Cerebellum (tissue), 4 donors: ENCODE measurements at places on chromosomes 16 and 17.
A peak's percentile ranks its signal among the peaks of the same experiment; 100 is the strongest.

GRCh38 chr16:75593308-75593707 lies 27.1 kb downstream of the GABARAPL2 start:
- DNase-seq, result no peak

- DNase-seq, result no peak
These were observed 192.1 kb upstream of the CIBAR2 start for GRCh38 chr16:85304337-85304736.

DNA sequence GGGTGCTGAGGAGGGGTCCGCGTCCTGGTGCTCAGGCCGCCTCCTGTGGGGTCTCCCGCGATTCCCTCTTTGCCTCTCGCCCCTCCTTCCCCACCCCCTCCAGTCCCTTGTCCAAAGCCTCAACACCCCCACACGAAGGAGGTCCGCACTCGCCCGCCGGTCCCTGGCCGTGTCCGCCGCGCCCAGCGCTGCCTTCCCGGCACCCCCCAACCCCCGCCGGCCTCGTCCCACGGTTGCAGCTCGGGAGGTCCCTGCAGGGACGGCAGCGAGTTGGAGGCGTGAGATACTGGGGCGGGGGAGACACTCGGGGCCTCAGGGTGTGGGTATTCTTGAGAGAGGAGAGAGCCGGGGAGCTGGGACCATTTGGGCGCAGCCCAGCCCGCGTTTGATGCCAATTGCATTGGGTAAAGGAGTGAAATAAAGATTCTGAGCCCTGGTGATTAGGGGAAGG lies 468 bp downstream of the FLYWCH2 start:
- peak; percentile 20 for DNase-seq

- peak; percentile 91 for DNase-seq
These were observed 8.9 kb upstream of the TIMP2 start for GRCh38 chr17:78933959-78934568.

DNA sequence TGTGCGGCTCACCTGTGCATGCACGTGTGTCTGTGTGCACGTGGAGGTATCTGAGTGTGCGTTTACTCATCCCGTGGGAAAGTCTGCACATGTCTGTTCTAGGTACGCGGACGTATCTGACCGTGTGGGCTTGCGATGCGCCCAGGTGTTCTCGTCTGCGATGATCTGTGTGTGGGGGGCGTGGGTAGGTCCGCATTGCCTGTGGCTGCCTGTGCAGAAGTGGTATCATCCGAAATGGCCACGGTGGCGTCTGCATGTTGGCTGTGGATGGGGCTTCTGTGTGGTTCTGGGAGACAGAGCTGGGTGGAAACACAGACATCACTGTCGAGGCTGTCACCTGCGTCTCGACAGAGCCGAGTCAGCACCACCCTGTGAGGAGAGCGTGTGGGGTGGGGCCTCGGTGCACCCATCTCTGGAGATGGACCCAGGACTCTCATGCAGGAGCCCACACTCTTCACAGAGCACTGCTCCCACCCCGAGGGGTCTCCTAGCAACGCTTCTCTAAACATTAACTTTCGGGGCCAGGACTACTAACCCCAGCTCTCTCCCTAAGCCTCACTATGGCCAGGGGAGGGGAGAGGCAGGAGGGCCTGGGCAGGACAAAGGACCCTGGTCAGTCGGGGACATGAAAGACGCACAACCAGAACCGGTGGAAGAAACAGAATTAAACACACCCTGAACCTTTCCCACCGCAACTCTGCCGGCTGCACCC lies 8.4 kb downstream of the DPEP1 start:
- no peak for DNase-seq

- no peak for DNase-seq
These were observed 13.9 kb upstream of the CYB561 start for GRCh38 chr17:63460018-63460417.

DNA sequence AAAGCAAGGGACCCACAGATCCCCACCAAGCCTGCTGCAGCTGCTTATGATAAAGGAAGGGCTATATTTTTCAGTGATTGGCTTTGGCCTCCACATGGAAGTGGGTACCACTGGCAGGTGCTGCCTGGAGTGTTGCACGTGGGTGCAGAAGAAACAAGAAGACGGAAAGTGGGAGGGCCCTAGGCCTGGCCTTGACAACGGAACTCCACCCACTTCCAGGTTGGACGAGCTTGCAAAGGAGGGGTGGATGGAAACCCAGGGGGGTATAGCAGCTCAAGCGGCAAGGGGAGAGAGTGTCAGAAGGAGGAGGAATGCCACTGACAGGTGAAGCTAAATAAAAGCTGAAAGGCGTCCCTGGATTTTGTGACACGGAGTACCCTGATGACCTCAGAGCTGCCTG lies 20.3 kb downstream of the TRIM25 start:
- DNase-seq, result no peak

DNA sequence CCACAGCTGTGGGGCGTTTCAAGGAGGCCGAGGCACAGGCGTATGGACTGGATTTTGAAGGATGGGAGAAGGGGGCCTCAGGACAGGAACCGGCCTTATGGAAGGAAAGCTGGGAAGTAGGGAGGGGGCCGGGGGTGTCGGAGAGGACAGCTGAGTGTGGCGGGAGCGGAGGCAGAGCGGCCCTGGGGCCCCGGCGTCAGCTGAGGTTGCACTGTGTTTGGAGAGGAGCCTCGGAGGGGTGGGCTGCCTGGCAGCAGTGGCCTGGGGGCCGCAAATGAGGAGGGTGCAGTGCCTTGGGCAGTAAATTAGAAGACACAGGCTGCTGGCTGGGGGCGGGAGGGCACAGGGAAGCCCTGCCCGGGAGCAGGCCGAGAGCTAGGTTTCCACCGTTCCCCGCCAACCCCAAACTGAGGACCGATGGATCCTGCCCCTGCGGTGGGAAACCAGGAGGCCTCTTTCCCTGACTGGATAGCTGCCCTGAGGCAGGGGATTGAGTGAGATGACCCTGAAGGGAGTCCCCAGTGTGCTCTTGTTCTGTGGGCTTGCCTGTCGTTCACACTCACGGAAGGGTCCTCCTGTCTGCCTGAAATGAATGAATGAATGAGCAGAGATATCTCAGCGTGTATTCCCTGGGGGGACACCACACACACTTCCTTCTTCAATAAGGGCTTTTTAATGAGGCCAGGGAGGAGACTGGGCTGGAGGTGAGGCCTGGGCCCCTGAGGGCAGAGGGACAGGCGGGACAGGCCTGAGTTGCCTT lies 18.4 kb downstream of the FOXJ1 start:
- DNase-seq, result no peak

- DNase-seq, result no peak
These were observed 18.5 kb upstream of the ARHGAP27 start for GRCh38 chr17:45451131-45451530.

GRCh38 chr17:28038802-28039201 lies 3.7 kb upstream of the NLK start:
- no peak for DNase-seq

GRCh38 chr17:19753051-19753509 lies 5.0 kb upstream of the ALDH3A1 start:
- no peak for DNase-seq

DNA sequence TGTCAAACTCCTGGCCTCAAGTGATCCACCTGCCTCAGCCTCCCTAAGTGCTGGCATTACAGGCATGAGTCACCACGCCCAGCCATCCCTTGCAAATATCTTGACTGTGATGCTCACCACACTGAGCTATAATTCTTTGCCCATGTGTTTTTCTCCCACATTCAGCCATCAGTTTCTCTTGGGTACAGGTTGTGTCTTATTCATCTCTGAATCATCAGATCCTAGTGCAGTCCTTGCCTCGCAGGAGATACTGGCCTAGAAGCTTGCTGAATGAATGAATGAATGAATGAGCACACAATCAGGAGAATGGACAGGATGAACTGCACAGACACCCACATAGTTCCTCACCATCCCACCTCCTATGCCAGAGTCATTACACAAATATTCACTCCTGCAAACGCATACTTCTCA lies 24.4 kb upstream of the ETV4 start:
- DNase-seq, result no peak

- DNase-seq, result no peak
These were observed 54.8 kb downstream of the CRISPLD2 start for GRCh38 chr16:84874553-84874952.

DNA sequence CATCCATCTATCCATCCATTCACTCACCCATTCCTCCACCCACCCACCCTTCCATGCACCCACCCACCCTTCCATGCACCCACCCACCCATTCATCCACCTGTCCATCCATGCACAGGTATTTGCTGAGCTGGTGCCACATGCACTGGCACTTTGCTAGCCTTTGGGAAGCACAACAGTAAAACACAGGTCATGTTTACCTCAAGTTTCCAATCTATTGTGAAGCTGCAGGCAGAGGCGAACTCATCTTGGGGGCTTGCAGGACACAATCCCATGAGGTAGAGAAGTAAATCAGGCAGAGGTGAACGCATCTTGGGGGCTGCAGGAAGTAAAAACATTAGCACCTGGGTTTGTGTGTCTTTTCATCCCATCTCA lies 35.6 kb upstream of the CBFA2T3 start:
- DNase-seq, result no peak

DNA sequence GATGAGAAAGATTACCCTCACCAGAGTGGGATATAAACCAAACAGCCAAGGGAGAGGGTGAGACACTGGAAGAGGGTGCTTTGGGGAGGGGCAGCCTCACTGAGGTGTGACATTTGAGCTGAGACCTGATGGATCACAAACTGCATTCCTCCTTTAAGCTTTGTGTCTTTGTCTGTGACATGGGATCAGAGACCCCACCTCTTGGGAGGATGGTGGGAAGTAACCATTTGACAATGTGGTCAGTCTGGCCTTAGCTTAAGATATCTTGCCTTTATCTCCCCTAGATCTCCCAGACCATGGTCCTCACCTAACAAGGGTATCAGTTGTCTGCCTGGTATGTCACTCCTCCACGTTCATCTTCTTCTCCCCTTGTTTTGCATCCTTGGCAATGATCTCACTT lies 163.4 kb downstream of the SHISA9 start:
- DNase-seq, result no peak

GRCh38 chr16:47753659-47754058 lies 292.5 kb downstream of the PHKB start:
- DNase-seq, result no peak

DNA sequence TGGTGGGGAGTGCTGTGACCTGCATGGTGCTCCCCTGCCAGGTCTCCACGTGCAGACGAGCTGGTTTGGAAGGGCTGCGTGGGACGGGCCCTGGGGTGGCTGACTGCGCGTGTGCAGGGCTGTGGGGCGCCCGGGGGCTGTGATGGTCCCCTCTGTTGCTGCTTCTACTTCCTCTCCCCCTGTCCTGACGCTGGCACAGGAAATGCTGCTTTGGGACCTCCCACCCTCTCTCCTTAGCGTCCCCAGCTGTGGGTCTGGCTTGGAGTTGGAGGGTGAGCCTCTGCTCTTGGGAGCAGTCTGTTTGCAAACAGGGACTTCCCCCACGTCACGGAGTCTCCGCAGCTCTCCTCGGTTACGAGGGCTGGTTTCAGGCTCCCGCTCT lies 35.2 kb downstream of the TSC2 start:
- DNase-seq, result no peak

- DNase-seq, result no peak
These were observed 17.5 kb downstream of the FLOT2 start for GRCh38 chr17:28879886-28880571.

- no peak for DNase-seq
These were observed 7.0 kb upstream of the ZFHX3 start for GRCh38 chr16:73054813-73055482.

DNA sequence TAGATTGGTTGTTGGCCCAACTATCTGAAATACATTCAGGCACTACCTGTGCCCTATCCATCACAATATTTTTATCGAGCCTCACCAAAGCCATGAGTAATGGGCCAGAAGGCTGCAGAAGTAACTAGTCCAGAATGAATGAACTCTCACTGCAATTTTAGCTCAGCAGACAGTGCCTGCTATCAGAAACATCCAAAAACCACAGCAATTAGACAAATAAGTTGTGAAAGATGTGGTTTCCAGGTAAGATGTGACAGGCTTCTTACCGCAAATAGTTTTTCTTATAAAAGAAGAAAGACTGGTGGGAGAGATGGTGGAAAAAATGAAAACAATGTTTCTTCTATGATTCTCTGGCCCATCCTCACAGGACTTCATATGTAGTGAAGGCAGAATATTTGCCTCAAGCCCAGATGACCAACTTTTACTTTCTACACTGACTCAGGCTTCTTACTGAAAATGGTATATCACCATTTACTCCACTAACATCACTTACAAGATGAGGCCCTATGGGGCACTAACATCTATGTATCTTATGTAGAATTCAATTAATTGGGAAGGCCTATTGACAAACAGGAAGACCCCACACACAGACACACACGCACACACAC lies 9.8 kb upstream of the RFFL start:
- DNase-seq, result no peak

- DNase-seq, result no peak
These were observed 40.3 kb downstream of the CBFA2T3 start for GRCh38 chr16:88936556-88937205.

- no peak for DNase-seq
These were observed 211.7 kb upstream of the CHMP6 start for GRCh38 chr17:80779961-80780380.

GRCh38 chr17:45946841-45947256 lies 52.2 kb upstream of the STH start:
- no peak for DNase-seq

- no peak for DNase-seq
These were observed 475.3 kb upstream of the ZFHX3 start for GRCh38 chr16:73523209-73523608.

DNA sequence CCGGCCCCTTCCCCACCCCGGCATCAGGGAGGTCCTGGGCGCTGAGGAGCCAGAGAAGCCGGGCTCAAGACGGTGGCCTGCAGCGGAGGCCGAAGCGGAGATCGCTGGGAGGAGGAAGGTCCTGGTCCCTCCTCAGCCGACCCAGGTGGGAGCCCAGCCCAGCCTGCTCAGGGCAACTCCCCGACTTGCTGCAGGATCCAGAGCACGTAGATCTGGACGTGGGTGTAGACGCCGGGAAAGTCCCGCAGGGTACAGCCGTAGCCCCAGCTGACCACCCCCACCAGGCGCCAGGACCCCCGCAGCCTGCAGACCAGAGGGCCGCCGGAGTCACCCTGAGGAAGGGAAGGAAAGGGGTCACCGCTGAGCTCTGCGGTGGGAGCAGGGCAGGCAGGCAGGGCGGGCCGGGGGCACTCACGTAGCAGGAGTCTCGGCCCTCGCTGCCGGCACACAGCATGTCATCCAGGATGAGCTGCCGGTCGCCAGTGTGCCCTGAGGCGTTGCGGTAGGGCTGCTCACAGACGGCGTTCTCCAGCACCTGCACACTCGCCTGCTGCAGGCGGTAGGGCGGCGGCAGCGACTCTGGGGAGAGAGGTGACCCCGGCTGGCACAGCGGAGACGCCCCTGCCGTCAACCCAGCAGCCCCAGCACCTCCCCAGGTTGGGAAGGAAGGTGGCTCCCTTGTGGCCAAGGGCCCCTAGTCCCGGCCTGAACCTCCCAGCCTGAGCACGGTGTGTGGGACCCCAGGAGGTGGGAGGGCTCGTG lies 5.4 kb downstream of the TPSD1 start:
- no peak for DNase-seq

DNA sequence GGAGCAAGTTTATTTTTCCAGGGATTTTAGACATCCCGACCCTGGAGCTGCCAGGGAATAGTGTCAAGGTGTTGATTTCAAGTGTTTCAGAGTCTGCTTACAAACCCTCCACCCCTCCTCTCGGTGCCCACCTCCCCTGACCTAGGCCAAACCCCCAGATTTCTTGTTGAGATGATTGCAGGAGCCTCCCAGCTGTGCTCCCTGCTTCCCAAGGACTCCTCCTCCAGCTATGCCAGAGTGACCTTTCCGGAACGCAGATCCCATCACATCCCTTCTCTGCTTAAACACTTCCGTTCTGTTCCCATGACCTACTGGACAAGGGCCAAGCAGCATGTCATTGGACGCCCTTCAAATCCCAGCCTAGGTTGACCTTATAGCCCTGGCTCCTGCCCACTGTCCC lies 23.7 kb upstream of the CDH1 start:
- no peak for DNase-seq

- DNase-seq, result no peak
These were observed 612 bp downstream of the PSMD12 start for GRCh38 chr17:67365738-67366192.
